ENCODE measurements at places on chromosomes 4 and X.

DNA sequence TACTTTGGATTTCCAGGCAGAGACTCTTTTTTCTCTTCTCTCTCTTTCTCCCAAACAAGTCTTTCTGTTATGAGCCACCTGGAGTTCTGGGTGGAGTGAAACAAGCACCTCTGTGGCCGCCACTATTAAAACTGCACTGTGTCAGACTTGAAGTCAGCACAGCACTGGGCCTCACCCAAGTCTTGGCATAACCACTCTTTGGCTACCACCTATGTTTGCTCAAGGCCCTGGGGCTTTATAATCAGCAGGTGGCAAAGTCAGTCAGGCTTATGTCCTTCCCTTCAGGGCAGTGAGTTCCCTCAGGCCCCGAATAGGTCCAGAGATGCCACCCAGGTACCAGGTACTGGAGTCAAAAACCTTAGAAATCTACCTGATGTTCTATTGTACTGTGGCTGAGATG, 52.4 kb downstream of the ITIH6 start:
- no peak for DNase-seq

DNA sequence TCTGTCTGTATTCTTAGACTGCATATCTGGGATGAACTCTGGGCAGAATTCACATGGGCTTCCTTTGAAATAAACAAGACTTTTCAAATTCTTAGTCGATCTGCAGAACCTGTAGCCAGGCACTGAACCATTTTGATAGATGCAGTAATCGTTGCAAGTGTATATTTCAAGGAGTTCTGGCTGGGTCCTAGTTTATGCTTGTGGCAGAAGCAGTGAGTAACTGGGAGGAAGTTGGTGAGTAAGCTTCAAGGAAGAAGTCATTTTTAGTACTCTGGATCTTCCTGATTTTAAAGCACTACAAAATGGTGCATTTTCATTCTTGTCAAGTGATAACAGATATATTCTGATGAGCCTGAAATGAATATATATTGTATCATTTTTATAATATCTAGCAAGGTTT, 9.5 kb downstream of the HPRT1 start:
- no peak for DNase-seq

DNA sequence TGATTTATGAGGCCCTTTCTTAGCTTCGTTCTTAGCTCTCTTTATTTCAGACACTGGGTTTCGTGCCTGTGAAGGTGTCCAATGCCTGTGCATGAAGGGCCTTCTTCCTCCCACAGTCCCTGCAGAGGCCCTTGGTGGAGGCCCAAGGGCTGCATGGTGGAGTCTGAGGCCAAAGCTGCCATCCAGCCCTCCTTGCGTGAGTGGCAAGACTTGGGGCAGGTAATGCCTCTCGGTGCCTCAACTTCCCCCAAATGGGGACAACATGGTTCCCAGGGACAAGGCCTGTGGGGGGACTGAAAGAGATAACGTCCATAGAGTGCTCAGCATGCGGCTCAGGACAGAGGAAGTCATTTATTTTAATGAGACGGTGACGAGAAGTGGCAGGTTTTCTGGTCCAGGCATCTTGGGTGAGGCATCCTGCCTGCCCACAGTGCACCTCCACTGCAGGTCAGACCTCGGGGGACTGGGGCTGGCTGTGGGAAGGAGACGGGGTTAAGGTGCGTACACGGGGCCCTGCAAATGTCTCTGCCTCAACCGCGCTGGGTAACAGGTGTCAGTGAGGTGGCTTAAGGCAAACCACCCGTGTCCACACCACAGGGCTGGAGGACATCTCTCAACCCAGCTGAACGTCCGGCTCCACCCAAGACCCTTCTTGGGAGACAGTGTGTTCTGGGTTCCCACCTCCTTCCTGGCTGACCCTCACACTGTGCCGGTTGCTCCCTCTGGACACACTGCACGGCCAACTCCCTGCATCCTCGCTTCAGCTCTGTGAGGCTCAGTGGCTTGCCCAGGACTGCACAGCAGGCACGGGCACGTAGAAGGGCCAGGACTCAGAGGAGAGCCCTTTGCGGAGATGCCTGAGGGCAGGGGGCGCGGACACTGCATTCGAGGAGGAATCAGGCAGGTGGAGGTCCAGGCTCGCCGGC, 50.5 kb downstream of the PSAPL1 start:
- no peak for DNase-seq

- no peak for DNase-seq
These were observed 254.6 kb downstream of the GASK1B start for GRCh38 chr4:157918036-157918832.

- no peak for DNase-seq
These were observed 368.5 kb upstream of the GRID2 start for GRCh38 chr4:91935217-91935616.

GRCh38 chr4:154457471-154457870, 34.1 kb downstream of the DCHS2 start:
- DNase-seq, result no peak

All from epithelial cell of prostate (primary cell).